ENCODE measurements at places on chromosomes 5 and 9.

DNA sequence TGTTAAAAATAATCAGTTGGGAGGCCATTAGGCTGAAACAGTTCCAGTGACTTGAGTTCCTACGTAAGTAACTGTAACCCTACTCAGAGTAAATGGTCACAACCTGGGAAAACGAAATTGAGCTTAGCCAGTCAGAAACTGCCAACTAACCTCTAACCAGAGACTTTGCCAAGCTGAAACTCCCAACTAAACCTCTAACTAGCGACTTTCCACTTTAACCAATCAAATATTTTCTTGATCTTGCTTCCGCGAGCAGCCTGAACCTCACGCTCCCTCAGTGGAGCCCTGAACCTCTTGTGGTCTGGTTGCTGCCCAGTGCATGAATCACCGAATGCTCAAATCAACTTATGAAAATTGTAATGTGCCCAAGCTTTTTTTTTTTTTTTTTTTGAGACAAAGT lies 156.2 kb downstream of the MED10 start:
- no peak for DNase-seq

- DNase-seq = no peak
These were observed 794 bp upstream of the DCAF12 start for GRCh38 chr9:34127035-34127948.

DNA sequence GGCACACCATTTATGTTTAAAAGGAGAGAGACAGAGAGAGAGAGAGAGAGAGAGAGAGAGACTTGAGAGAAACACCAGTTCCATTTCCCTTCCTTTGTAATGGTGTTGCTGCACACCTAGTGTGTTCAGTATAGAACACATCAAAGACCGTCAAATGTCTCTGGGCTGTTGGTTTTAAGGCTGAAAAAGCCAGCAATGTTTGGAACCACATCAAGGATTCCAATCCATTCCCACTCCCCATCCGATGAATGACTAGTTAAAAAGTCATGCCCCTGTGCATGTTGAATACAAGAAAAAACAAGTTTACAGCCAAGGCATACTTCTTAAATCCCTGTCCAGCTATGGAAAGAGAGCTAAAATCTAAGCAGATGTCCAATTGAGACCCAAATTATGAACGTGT lies 83.0 kb upstream of the IFNE start:
- DNase-seq = no peak

DNA sequence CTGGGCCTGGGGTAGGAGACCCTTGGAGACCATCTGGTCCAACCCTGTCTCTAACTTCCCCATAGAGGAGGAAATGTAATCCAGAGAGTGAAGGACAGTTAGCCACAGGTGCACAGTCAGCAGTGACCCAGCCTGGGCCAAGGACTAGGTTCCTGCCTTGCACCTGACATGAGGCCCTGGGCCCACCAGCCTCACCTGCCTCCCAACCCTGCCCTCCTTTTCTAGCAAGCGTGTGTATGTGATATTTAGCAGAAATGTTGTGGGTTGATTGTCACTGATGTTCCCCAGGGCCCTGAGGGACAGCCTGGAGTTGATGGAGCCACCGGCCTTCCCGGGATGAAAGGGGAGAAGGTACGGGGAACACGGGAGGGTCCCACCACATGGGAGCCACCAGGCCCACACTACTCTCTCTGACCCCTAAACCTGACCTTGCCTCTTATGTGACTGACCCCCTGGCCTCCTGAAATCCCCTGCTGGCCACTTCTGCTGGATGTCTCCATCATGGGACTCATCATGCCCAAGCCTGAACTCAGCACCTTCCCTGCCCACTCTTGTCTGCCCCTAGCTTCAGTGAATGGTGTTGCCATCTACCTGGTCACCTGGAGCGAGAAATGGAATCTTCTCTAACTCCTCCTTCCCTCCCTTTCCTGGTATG lies 79.2 kb upstream of the TGFBR1 start:
- DNase-seq = no peak

- no peak for DNase-seq
These were observed 227.8 kb upstream of the DMAC1 start for GRCh38 chr9:8027351-8027750.

DNA sequence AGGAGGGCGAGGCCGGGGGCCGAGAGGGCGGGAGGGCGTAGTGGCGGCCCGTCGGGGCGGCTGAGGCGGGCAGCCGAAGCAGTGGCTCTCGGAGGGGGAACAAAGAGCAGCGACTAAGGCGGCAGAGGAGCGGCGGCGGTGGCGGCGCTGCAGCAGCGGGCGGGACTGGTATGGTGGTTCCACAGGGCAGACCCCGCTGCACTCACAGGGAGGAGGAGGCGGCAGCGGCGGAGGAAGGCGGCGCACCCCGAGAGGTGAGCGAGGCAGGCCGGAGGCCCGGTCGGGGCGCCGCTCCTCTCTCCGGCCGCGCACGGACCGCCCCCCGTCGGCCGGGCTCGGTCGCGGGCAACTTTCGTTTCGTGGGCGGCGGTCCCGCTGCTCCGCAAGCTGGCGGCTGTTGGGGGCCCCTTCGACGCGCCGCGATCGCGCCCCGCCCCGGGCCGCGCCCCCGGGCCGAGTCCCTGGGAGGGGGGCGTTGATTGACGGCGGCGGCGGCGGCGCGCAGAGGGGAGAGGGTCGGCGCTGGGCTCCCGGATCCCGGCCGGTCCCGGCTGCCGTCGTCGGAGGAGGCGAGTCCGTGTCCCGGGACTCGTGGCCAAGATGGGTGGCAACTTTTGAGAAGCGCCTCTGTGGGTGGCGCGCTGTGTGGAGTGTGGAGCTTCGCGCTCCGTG lies 467 bp downstream of the CNOT6 start:
- peak; percentile 1 for DNase-seq

GRCh38 chr5:6424110-6424659 lies 24.5 kb upstream of the UBE2QL1 start:
- DNase-seq = no peak

DNA sequence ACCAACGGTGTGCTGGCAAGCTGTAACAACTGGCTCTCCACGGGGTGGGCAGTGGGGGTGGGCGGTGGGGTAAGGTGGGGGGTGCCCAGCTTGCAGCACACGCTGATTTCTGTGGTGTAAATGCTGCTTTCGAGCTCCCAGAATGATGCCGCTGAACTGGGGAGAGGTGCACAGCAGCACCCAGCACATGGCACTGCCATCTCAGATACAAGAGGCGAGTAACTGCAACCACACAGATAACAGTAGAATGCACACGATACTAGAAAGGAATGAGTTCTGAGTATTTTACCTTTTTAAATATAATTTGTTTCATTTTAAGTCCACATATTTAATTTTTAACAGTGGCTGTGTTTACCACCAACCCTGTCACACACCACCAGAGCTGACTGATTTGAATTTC lies 87.9 kb downstream of the SEMA4D start:
- DNase-seq = no peak

- no peak for DNase-seq
These were observed 753.2 kb upstream of the DMAC1 start for GRCh38 chr9:8552732-8553131.

DNA sequence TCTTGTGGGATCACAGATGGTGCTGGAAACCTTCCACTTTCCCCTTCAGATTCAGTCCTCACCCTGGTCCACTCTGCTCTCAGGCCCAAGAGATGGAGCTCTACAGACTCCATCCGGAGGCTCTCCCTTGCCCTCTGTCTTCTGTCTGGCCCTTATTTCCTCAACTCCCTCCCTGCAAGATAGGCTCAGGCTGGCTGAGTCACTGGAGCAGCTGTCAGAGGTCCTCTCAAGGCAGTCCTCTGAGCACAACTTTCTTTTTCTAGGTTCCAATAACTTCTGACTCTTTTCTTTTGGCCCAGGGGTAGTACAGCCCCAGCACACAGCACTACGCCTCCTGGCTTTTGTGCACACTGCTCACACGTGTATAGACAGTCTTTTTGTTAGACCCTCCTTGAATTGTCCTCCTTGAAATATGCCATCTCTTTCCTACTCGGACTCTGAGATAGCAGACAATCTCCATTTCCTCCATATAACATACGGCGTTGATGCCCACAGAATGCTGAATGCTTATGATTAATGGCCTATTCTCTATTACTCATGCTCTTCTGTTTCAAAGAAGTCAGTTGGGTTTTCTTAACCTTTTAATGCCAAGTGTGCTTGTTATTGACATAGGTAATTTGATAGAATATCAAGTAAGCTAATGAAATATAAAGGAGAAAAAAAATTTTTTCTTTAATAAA lies 193.1 kb downstream of the SLC12A2 start:
- no peak for DNase-seq

- DNase-seq = no peak
These were observed 104.0 kb downstream of the ATP10B start for GRCh38 chr5:160747987-160748386.
